Stimulated activated CD8-positive, alpha-beta memory T cell treated with anti-CD3 and anti-CD28 coated beads, Interleukin-7, amount 100 ng/mL, for 1 hour (primary cell): ENCODE measurements at places on chromosomes 7 and 10.

- DNase-seq: no peak
These were observed 41.9 kb downstream of the IQUB start for GRCh38 chr7:123492485-123492884.

DNA sequence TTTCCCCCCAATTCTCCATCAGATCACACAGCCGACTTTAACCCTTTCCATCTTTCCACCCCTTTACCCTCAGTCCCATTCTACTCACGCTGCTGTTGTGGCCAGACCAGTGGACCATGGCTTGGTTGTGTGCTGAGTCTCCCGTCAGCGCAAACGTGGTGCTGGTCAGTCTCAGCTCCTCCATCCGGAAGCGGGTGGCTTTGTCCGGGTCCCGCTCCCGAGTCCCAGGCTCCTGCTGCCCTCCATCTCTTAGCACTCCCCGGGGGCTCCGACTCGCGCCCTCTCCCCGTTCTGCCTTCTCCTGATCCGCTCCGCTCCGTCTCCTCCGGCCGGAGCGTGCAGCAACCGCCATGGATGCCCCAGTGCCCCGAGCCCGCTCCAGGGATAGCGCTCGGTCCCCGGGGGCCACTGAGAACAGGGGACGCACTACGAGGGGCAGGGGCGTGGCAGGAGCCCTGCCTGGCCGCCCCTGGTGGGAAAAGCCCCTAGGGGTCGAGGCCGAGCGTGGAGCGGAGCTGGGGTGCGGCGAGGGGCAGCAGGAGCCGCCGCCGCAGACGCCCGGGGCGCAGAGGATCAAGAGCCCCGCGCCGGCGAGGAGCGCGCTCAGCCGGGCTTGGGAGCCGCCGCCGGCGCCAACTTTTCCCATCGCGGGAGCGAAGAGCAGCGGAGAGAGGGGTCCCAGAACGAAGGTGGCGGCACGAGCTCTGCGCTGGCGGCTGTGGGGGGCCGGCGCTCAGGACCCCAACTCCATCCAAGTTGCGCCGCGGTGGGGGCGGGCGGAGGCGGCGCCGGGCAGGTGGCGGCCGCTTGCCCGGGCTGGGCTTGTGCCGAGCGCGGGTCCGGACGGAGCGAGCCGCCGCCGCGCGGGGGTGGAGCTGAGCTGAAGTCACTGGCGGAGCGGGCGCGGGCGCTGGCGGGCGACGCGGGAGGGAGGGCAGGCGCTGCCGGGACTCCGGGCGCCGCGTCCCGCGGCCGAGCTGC lies at the start of gene SORCS1:
TSS of gene SORCS1 (minus strand) at position 826 of the 981 bp plus-strand sequence.
- DNase-seq: no peak

GRCh38 chr7:97015756-97016380 lies 8.8 kb downstream of the DLX5 start:
- no peak for DNase-seq

DNA sequence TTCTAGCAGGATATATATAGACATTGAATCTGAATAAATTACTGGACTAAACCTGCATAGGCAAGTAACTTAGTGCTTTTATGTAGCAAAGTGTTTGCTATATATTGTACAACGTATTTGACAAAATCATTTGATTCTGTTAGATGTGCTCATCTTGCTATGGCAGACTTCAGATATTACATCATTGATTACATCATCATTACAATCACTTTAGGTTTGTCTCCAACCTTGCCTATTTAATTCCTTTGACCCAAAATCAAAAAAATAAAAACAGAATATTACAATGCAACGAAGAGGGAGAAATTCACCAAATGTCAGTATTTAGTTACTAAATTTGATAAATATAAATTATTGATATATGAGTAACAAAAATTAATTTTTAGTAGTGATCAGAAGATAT lies 155.7 kb upstream of the STEAP1 start:
- no peak for DNase-seq

- DNase-seq: no peak
These were observed 17.7 kb downstream of the AGAP3 start for GRCh38 chr7:151103973-151104372.

GRCh38 chr7:35259523-35259908 lies 5.6 kb upstream of the TBX20 start:
- DNase-seq: no peak

DNA sequence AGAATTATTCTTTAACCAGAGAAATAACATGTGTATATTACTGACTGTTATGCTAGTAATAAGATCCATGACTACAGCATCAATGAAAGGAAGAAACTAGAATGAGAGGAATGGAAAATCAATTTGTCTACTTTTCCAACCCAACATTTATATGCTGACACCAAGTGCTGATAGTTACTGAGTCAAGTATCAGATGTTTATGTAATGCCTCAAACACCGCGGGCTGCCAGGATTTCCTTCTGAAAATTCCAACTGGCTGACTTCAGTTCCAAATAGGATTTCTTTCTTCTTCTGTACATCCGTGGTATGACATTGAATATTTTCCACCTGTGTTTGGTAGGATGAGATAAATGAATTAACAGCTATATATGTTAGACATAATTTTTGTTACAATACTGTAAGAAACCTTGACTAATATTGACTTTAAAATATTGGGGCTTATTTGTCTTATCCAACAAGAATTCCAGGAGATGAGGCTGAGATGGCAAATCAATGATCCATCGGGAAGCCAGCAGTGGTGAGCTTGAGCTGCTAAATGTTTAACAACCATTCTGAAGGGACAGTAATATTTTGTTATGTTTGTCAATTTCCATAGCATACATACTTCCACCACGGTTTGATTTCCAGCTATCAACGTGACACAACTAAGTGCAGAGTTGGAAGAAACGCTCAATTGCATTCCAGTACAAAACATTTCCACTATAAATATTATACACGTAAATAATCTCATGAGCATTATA lies 435.2 kb upstream of the AUTS2 start:
- no peak for DNase-seq

DNA sequence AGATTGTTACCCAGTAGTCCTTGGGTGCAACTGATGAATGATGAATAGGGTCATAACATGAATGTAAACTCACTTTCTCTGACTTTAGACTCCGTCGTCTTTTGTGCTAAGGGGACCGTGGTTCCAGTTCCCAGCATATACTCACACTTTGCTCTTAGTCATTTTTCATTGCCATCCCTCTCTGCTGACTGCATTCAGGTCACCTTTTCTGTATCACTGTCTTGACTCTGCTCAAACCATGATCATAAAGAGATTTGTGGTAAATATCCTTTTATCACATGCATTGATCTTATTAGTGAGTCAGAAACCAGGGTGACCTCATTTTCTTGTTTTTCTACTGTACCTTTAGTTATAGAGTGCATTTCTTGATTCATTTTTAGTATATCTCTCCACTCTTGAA lies 141.1 kb upstream of the AGR3 start:
- no peak for DNase-seq

DNA sequence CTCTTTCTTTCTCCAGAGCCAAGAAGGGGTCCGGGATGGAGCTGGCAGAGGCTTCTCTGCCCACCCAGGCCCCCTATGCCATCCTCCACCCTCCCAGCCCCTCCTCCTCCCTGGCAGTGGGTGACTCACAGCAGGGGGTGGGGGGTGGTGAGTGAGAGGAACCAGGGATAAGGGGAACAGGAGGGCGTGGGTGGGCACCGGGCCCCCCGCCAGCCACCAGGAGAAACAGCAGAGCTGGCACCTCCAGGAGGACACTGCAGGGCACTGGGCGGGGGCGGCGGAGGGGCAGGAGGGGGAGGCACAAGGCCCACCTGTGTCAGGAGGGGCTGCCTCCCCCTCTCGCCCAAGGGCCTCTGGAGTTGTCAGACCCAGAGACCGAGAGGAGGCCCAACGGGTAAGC lies 56.0 kb downstream of the CAMK2B start:
- DNase-seq: no peak

DNA sequence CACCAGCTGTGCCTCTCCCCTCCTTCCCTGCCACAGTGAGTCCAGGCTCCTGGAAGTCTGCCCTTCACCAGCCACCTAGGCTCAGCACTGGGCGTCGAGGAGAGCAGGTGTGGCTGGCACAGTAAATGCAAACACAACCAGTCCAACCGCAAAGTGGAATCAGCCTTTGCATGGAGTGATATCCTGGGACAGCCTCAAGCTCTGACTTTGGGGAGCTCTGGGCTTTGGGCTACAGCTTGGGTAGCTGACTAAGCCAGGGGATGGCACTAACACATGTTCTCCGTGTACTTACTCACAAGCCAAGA lies 312.4 kb downstream of the KCNMA1 start:
- no peak for DNase-seq

DNA sequence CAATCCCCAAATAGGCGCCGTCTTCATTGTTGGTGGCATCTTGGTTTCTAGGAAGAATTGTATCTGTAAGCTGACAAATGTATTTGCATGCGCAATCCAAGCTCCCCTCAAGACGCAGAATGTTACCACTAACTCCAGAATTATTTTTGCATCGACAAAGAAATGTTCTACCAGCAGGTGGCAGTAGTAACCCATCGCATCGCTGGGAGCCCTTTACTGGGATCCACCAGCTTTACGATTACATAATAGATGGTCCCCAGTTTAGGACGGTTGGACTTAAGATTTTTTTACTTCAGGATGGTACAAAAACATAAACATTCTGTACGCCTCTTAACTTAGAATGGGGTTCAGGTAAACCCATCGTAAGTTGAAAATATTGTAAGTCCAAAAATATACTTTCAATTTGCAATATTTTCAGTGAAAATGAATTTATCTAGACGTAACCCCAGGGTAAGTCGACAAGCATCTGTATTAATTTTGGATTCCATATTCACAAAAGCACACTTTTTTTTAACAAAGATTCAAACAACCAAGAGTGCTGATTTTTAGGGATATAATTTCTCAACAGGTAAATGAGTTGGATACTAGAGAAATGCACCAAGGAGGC lies 114.0 kb upstream of the COBL start:
- DNase-seq: no peak

GRCh38 chr10:95550073-95550672 lies 11.0 kb downstream of the SORBS1 start:
- DNase-seq: no peak

DNA sequence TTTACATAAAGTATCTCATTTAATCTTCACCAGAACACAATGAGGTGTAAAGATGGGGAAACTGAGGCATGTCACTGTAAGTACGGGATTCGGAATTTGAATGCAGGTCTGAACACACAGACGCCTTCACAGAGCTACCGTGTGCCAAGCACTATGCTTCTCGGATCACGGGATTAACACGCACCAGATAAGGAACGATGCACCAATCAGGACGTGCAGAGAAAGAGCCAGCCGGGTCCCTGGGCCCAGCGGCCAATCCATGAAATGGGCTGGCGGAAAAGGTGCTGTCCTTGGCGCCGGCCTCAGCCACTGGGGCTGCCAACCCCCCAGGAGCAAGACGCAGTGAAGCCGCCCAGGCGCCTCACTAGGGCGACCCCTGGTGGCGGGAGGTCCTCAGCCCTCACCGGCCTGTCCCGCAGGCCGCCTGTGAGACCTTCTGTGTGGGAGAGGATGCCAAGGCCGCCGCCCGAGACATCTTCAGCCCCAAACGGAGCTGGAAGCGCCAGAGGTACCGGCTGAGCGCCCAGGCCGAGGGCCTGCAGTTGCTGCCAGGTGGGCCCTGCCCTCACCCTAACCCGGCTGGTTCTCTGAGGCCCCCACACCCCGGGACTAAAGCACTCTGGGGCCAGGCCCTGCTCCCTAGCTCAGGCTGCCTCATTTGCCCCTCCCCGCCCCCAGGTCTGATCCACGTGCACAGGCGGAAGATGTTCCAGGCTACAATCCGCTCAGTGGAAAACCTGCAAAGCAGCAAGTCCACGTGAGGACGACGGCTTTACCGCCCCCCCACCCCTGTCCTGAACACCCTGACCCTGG lies 15.6 kb downstream of the ATG9B start:
- peak; percentile 65 for DNase-seq

DNA sequence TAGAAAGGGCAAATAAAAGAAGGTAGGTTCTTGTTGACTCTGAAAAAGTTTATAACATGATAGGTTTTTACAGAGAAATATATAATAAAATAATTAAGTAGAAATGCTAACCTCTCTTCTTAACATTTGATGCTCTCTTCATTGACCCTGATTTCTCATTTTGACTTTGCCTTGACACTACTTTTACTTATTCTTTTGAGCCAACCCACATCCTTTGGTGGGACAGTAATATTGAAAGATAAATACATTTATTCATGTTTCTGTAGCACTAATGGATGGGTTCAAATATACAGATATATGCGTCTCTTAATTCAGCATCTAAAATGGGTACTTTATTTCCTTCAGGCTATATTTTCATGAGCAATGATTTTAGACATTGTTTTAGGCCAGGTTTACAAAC lies 34.4 kb downstream of the DDC start:
- no peak for DNase-seq

- DNase-seq: no peak
These were observed 108.7 kb upstream of the GLI3 start for GRCh38 chr7:42345478-42346299.

GRCh38 chr7:121392277-121393004 lies 3.7 kb downstream of the FAM3C start:
- DNase-seq: no peak
